Activated T-helper 2 cell treated with anti-CD3 and anti-CD28 coated beads, Interferon-gamma antibody, Interleukin-2, Interleukin-4, amounts not matched to agents 10 μg/mL and 5 μg/mL and 100 μg/mL, durations not matched to agents 14 hours and 24 hours and 36 hours (primary cell): ENCODE measurements at places on chromosomes 2 and 18.

- no peak overlapping the region for H3K4me3 ChIP-seq
- peaks cover 4% of the 10 kb centered on the region for H3K27me3 ChIP-seq
- DNase-seq, result no peak
- H3K4me1 ChIP-seq, result no peaks in the 10 kb centered on the region
- no peak overlapping the region for H3K27ac ChIP-seq
- no peaks in the 10 kb centered on the region for H3K36me3 ChIP-seq
Measured at GRCh38 chr18:8734496-8734895, 29.1 kb downstream of the MTCL1 start.

GRCh38 chr2:8641301-8641965 lies 40.4 kb upstream of the ID2 start:
- H3K27ac ChIP-seq, result no peak overlapping the region
- H3K27me3 ChIP-seq, result peaks cover 20% of the 10 kb centered on the region
- H3K36me3 ChIP-seq, result no peaks in the 10 kb centered on the region
- peaks cover 2% of the 10 kb centered on the region for H3K4me1 ChIP-seq
- H3K4me3 ChIP-seq, result no peak overlapping the region

DNA sequence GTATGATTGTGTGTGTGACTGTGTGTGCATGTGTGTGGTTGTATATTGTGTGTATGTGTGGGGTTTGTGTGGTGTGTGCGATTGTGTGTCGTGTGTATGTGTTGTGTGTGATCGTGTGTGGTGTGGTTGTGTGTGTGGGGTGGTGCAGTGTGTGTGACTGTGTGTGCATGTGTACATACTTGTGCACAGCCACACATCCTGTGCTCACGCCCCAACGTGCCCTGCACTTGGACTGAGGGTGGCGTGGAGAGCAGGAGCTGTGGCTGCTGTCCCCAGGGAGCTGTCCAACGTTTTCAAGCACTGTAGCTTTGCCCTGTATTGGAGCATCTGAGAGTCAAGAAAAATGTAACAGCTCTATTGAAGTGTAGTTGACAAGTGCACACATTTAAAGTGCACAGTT lies 243.2 kb upstream of the HDAC4 start:
- H3K27ac ChIP-seq, result no peak overlapping the region
- H3K27me3 ChIP-seq, result peaks cover 3% of the 10 kb centered on the region
- no peak overlapping the region for H3K4me3 ChIP-seq
- no peaks in the 10 kb centered on the region for H3K4me1 ChIP-seq
- no peaks in the 10 kb centered on the region for H3K36me3 ChIP-seq

DNA sequence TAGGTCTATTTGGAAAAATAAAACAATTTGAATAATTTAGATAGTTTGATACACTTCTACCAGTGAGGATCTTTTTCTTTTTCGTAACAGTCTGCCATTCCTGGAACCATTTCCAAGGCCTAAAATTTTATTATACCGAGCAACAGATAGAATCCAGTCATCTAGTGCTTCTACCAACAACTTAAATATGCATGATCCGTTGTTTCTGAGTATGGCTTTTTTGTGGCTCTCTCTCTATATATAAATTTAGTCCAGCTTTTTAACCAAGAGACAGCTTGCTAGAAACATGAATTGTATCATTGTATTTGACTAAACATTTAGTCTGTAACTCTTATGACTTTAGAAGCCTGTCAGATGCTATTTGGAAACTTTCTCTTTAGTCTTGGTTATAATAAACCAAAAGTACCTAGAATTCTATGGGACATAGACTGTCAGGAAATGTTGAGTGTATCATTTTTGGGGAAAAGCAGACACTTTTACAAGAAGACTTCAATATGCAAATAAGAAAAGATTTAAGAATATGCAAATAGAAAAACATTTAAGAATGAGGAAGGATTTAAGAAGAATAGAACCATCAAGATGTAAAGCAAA lies 161.4 kb downstream of the ZEB2 start:
- peak overlapping the region; percentile 56 for H3K27ac ChIP-seq
- no peaks in the 10 kb centered on the region for H3K27me3 ChIP-seq
- H3K4me1 ChIP-seq, result peaks cover 35% of the 10 kb centered on the region
- no peak overlapping the region for H3K4me3 ChIP-seq
- H3K36me3 ChIP-seq, result no peaks in the 10 kb centered on the region

DNA sequence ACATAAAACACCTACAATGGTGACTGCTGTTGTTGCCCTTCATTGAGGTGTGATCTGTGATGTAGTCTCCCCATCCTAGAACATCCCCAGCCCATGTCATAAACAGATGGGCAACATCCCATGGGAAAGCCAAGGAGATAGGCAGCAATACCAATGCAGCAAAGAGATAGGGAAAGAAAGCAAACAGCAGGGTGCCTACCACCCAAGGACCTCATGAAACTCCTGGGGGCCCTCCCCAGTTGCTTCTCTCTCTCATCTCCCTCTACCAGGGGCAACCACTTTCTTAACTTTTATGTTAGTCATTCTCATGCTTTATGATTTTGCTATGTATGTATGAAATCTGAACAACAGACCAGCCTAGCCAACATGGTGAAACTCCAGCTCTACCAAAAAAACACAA lies 8.1 kb upstream of the ITPRIPL1 start:
- no peaks in the 10 kb centered on the region for H3K27me3 ChIP-seq
- H3K4me3 ChIP-seq, result no peak overlapping the region
- peaks cover 46% of the 10 kb centered on the region for H3K4me1 ChIP-seq
- H3K27ac ChIP-seq, result no peak overlapping the region
- H3K36me3 ChIP-seq, result peaks cover 26% of the 10 kb centered on the region
- no peak for DNase-seq
